NCI-H524 (cell line): ENCODE measurements at places on chromosomes 2 and 18.

GRCh38 chr2:47402555-47402804 lies 476 bp upstream of the MSH2 start:
- DNase-seq = no peak

GRCh38 chr18:32930695-32931301 lies 158.0 kb upstream of the KLHL14 start:
- DNase-seq = peak; percentile 36

- peak; percentile 47 for DNase-seq
Observed at GRCh38 chr2:120702061-120702460, 33.6 kb upstream of the GLI2 start.

DNA sequence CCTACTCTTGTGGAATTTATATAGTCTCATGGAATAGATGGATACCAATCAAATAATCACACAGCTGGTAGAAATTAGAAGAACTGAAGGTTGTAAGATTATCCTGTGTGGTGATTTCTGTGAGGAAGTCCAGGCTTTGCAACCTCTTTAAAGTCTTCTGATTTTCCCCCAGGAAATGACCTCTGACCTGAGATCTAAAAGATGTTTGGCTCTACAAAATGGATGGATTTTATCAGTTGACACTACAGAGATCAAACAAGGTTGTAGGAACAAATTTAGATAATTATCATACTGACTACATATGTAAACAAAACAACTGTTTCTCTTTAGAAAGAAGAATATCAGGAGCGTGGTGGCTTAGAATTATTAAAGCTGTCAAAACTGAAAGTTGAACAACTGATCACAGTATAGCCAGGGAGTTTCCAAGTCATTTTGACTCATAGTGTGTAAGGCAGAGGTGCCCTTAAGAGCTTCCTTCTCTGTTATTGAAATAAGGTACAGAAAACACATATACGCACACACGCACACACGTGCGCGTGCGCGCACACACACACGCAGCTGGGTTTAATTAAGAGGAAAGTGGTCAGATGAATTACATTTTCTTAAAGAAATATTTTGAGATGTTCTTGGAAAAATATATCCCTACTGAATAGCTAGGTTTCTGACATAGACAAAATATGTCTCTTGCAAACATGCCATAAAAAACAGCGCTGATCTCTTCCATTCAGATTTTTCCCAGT lies 35.5 kb upstream of the PELI1 start:
- no peak for DNase-seq

DNA sequence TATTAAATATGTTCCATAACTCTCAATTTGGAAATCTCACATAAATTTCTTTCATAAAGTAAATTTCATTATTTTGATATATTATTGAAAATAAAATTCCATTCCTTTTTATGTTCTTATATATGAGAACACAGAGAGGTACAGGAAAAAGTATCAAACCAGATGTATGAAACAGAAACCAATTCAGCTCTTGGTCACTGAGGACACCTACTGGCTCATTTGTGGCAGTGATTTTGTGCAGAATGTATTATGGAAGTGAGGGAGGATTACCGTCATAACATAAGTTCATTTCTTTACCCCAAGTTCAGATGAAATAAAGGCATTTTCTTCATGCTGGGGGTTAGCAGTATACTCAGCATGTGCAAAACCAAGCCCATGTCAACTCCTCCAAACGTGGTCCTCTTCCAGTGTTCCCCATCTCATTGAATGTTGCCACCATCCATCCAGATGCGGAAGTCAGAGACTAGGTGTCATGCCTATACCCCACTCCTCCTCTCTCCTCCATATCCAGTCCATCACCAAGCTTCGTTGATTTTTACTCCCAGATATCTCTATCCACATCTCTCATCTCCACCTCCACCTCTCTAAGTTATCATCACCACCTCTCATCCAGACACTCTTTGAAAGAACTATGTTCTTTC lies 41.7 kb upstream of the MALL start:
- DNase-seq = no peak

GRCh38 chr2:30115141-30115980 lies 31.4 kb upstream of the YPEL5 start:
- peak; percentile 86 for DNase-seq

DNA sequence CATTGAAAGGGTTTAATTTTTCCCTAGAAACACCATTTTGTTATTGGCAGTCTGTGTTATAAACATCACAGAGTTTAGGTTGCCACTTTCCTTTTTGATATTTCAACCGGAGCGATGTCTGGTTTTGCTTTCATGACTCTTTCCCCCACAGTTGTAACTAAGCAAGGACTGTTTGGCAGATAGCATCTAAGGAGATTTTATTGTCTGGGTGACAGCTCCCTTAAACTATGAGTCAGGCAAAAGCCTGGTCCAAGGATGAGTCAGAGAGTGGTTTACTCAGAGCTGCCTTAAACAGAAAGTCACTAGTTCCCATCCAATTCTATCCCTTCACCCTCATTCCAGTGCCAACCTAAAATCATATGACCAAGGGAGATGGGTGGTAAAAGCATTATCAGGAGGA lies 341.6 kb upstream of the VWC2L start:
- DNase-seq = no peak

DNA sequence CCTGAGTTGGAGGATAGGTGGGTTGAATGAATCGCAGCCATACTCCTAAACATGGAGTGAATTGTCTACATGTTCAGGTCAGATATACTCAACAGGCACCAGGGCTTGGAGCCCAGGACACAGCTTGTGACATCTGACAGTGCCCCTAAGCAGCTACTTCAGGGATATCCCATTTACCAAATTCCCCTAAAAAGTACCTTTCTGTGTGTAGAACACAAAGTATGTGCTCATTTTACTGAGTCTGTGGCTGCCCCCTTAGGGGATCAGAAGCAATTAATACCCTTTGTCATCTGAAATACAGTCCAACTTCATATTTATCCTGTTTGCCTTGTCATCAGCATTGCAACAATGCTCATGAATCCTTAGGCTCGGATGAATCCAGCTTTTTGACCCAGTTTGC lies 20.8 kb downstream of the TNFRSF11A start:
- no peak for DNase-seq

- peak; percentile 85 for DNase-seq
Observed at GRCh38 chr2:26745609-26746327, 18.3 kb upstream of the SLC35F6 start.

- no peak for DNase-seq
Observed at GRCh38 chr2:75099521-75099922, 99.8 kb downstream of the TACR1 start.

- peak; percentile 27 for DNase-seq
Observed at GRCh38 chr2:150587547-150588505, 100.4 kb upstream of the RND3 start.

DNA sequence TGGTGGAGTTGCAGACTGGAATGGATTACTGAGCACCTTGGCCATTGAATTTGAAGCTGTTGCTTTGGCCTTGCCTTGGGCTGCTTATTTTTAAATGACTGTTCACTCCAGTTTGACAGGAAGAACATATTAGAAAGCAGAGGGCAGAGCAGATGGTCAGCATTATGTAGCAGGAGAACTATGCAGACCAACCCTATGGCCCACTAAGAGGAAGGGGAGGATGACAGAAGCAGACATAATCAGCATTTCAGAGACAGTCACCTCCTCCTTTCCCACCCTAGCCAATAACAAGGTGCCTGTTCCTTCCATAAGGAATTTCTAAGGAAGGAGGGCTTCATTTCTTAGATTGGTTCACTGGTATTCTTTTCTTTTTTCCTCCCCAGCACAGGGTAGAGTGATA lies 2.4 kb downstream of the CHRNA1 start:
- peak; percentile 57 for DNase-seq

DNA sequence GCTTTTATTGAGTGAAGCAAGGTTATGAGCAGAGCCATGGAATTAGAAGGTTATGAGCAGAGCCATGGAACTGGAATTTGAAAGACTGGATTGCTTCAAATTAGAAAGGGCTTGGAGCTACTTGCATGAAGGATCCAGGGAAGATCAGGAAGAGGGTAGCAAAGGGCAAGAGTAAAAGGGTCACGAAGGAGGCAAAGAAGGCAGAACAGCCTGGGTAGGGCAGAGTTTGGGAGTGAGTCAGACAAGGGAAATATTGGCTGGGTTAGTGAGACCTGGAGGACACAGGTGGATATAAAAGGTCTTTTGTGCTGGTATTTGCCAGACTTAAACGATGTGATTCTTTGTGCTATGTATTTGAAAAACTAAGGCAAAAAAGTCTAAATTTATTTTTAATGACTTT lies 65.0 kb downstream of the SEMA4F start:
- DNase-seq = no peak

GRCh38 chr2:172442072-172442895 lies 14.9 kb downstream of the ITGA6 start:
- DNase-seq = no peak

DNA sequence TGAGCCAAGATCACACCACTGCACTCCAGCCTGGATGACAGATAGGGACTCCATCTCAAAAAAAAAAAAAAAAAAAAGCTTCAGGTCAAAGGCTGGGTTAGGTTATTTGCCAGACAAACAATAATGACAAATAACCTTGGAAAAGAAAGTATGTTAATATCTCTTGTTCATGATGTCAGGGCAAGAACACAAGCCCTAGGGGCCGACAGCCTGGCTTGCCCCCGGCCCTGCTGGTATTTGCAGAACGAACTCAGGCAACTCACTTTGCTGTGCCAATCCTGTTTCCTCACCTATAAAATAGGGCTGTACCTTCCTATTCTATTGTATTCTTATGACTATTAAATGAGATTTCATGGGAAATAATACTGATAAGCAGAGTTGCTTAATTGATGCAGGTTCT lies 75.4 kb upstream of the CDC42EP3 start:
- no peak for DNase-seq

- DNase-seq = no peak
Observed at GRCh38 chr2:233013027-233013461, at the start of gene NGEF. NGEF (minus strand) TSS chr2:233013256; CDS start chr2:232974890, 38,366 bp downstream.

GRCh38 chr2:65991381-65992197 lies 443.3 kb upstream of the MEIS1 start:
- DNase-seq = peak; percentile 66

GRCh38 chr2:26238311-26238958 lies 6.0 kb downstream of the HADHA start:
- DNase-seq = no peak

DNA sequence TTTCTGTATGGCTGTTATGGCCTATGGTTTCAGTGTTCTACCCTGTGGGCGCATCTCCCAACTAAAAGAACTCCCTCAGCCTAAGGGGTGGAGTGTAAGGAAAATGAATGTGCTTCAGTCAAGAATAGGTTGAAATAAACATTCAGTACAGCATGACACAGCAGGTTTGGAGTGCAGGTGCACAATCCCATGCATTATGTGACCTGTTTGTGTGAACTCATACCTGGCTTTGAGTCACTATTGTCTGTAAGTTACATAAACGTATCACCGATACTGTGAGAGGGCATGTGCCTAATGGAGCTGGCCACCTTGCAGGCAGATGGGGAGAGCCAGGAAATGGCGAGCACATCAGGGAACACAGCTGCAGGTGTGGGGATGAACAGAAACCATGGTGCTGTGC lies 216.0 kb downstream of the DSEL start:
- DNase-seq = peak; percentile 1

GRCh38 chr2:96965781-96966514 lies 20.4 kb downstream of the FAM178B start:
- no peak for DNase-seq

- no peak for DNase-seq
Observed at GRCh38 chr2:3830796-3831195, 127.4 kb downstream of the DCDC2C start.

DNA sequence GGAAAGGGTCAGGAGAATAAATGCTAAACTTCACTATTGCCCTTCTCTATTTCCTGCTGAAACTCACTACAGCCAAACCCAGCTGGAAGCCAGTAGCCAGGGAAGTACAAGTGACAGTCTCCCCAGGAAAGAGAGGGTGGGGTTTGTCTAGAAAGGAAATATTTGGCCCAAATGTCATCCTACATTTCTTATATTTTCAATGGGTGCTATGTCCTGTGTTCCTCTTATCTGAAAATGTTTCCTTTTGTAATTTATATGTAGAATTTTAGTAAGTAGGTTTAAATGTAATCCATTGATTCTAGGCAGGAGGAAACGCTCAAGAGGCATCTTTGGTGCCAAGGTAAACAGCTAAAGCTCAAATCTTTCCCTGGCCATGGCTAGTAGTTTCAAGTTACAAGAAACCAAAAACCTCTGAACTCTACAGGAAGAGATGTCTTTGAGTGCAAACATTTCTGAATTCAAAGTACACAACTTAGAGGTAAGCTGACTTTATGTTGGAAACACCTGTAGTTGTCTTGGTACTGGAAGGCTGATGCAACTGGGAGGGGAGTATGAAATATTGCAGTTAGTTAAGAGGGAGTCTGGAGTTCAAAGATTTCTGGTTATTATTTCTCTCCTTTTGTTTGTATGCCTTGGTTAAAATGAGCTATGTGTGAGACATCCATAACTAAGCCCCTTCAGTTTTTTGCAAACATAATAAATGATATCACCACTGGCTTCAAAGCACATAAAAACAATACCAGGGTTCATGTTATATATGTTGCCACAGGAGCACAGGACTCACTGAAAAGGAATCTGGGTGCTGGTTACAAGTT lies 356.1 kb upstream of the ZC3H15 start:
- no peak for DNase-seq

- DNase-seq = no peak
Observed at GRCh38 chr2:169039702-169040101, 8.6 kb upstream of the ABCB11 start.

DNA sequence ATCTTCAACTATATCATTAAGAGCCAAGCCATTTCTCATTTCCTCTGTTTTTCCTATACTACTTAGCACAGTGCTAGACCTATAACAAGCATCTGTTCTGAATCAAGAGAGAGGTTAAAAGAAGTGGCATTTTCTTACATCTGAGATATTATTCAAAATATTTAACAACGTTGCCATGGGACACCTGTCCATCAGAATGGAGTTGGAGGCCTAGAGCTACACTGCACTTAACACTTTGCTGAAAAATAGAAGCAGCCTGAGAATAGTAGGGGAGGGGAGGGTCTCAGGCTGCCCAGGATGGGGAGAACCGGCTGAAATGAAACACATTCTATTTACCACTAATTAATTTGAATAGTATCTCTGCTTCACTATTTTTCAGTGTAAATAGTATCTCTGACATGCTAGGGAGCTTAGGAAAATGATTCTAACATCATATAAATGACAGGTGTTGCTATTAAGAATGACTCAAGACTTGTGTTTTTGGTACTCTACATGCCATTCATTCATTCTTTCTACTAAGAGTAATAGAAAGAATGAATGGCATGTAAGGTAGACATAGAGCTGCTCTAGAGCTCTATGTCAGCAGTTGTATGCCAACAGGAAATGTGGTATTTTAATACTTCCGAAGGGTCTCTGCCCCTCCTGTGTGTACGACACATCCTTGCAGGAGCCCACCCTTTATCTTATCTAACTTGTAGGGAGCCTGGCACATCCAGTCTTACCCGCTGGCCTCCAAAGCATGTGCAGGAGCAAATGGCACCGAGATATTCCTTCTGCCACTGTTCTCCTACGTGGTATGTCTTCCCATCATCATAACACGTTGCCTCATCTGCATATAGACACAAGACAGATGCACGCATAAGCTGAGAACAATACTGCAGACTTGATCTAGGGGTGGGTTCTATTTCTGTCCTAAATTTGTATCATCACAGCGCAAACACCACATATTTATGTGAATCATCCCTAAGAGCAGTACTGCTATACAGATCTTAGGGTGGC lies 52.6 kb downstream of the ATIC start:
- no peak for DNase-seq
